Frontal cortex (tissue), 4 donors: ENCODE measurements at places on chromosomes 4 and X.

DNA sequence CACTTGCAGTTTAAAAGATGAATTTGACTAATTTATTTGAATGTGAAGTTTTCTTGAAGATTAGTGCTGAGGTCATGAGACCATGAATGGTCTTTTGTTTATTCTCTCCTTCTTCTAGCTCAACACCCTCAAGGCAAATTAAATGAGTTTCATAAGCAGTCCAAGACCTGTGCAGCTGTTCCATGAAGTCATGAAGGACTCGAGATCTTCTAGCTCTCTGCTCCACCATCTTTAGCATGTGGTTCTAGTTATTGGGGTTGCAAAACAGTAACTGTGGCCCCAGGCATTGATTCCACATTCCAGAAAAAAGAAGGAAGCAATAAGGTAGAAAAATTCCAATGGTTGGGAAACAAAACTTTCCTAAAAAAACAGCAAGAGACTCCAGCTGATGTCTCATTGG, 84.2 kb upstream of the HS3ST1 start:
- DNase-seq, result no peak

GRCh38 chr4:1795299-1796195, 2.5 kb downstream of the FGFR3 start:
- DNase-seq, result no peak

DNA sequence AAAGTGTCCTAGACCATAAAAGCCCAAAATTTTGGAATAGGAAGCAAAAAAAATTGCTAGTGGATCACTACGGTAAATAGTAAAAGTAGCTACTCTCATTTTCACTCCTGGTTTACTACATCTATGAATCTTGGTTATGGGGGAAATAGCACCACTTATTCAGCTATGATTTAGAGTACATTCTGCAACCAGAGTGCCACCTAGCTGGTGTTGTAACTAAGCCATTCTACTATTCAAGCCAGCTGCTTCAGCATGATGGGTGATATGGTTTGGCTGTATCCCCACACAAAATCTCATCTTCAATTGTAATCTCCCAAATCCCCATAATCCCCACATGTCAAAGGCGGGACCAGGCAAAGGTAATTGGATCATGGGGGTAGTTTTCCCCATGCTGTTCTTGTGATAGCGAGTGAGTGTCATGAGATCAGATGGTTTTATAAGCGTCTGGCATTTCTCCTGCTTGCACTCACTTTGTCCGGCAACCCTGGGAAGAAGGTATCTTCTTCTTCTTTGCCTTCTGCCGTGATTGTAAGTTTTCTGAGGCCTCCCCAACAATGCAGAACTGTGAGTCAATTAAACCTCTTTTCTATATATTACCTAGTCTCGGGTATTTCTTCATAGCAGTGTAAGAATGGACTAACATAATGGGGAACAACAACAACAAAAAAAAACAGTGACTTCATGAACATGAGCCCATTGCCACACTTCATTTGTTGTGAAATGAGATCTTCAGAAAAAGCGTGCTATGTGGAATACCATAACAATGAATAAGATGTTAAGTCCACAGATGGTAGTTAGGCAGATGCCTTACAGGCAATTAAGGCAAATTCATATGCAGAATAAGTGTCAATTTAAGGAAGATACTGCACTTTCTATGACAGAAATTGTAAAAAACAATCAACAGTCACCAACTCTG, 280.1 kb downstream of the PABPC4L start:
- DNase-seq, result no peak

- DNase-seq, result no peak
These were observed 113.8 kb upstream of the LRPAP1 start for GRCh38 chr4:3645711-3646679.

DNA sequence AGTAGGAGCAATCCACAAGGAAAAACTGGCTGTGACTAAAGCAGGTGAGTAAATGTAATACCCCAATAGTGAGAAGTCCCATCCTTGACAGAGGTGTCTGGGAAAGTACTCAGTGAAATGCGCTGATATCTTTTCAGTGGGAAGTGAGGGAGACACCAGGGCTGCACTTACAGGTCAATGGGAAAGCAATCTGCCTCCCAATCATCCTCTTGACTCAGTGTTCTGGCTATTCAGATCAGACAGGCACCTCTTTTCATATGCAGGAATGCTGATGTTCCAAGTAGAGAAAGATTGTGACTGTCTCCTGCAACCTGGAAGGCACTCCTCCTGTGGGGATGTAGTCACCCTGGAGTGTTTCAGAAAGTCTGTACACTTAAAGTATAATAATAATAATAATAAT, 39.9 kb upstream of the SPIN2A start:
- no peak for DNase-seq

DNA sequence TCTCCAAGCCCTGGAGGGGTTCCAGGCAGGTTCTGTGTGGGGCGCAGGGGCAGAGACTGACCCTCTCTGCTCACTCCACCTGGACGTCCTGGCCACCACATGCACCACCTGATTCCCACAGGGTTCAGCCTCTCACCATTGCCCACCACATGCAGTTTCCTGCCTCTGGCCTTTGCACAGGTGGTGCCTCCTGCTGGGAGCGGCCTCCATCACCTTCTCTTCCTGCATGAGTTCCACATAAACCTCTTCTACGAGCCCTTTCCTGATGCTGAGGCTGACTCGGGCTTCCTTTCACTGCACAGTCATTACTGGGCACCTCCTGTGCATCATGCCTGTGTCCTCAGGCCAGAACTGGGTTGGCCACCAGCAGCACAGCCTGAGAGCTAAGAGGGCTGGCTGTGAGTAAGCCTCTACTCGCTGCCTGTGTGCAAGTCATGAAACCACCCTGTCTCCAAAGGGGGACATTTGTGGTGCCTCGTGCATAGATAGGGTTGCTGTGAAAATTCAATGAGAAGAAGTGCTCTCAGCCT, 19.9 kb downstream of the MAN2B2 start:
- DNase-seq, result no peak

- DNase-seq, result no peak
These were observed 290.2 kb downstream of the STK32B start for GRCh38 chr4:5341526-5341925.

DNA sequence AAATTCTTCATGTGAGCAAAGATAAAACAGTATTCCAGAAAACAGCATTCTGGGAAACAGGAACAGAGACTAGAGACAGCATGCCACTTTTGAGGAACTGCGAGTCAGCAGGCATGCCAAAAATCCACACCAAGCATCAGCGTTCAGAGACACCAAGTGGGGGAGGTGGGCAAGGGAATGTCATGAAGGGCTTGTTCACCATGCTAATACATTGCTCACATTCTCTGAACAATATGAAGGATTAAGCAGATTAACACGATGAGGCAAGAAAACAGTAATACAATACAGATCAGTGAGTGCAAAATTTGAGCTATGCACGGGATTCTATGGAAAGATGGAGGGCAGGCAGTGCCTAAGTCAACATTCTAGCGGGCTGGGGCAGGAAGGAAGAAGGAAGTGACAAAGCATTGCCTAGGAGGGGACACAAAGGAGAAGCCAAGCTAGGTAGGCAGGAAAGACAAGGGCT, 278.3 kb downstream of the FBXW7 start:
- DNase-seq, result no peak

- DNase-seq, result no peak
These were observed 483.6 kb downstream of the BCOR start for GRCh38 chrX:39613997-39614679.

- DNase-seq, result no peak
These were observed 818.1 kb downstream of the FSTL5 start for GRCh38 chr4:161345741-161346140.

GRCh38 chrX:55342533-55343501, 78.1 kb upstream of the PAGE3 start:
- peak; percentile 4 for DNase-seq

GRCh38 chr4:55517526-55518229, 29.0 kb downstream of the CLOCK start:
- DNase-seq, result no peak

GRCh38 chr4:140061194-140061593, 92.8 kb downstream of the MAML3 start:
- no peak for DNase-seq

DNA sequence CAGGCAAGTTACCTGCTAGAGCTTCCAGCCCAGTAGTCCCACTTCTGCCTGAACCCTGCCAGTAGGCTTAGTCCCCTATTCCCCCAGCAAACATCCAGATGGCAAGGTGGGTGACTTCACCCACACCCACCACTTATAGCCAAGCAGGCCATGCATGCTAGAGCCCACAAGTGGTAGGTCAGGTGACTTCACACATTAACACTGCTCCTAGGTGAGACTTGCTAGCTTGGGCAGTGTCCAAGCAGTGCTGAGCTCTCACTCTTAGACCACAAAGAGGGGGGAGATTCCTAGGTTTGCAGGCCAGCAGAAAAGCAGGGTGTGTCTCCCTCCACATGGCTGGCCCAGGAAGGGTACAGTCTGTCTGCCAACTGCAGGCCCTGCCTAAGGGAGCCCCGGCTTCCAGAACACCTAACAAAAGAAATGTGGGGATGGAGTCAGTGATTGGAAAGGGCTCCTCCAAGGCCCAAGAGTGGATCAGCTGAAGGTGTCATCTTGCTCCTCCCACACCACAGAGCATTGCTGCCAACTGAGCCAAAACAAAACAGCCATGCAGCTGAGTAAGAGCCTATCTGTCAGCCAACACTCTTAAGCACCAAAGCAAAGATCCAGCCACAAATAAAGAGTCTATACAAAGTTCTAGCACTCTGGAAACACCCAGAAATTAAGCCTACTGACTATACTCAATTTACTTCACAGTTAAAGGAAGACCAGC, 158.1 kb upstream of the USP38 start:
- no peak for DNase-seq

DNA sequence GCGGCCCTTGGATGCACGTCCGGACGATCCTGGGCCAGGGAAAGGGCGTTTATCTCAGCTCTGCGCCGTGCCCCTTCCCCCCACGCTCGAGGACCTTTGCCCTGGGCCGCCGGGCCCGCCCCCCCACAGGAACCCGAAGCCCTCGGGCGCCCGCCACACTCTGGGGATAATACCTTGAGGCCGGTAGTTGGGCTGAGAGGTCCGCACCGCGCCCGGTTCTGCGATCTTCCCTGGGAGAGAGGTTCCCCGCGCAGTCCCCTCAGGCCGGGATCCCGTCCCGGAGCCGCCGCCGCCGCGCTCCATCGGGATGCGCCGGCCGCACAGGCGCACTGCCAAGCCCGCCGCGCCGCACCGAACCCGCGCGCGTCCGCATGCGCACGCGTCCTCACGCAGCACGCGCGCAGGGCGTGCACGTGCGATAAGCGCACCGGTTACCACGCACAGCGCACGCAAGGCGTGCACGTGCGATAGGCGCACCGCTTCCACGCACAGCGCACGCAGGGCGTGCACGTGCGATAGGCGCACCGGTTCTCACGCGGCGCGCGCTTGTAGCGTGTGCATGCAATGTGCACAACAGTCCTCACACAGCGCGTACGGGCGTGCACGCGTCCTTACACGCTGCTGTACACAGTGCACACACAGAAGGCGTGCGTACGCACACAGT, at the start of gene MAP7D2:
Gene MAP7D2 (minus strand): TSS at position 331 of the 664 bp plus-strand sequence. CDS start 28 bp downstream, at position 303.
- DNase-seq, result no peak

GRCh38 chr4:123866796-123867195, 470.2 kb downstream of the SPRY1 start:
- no peak for DNase-seq

DNA sequence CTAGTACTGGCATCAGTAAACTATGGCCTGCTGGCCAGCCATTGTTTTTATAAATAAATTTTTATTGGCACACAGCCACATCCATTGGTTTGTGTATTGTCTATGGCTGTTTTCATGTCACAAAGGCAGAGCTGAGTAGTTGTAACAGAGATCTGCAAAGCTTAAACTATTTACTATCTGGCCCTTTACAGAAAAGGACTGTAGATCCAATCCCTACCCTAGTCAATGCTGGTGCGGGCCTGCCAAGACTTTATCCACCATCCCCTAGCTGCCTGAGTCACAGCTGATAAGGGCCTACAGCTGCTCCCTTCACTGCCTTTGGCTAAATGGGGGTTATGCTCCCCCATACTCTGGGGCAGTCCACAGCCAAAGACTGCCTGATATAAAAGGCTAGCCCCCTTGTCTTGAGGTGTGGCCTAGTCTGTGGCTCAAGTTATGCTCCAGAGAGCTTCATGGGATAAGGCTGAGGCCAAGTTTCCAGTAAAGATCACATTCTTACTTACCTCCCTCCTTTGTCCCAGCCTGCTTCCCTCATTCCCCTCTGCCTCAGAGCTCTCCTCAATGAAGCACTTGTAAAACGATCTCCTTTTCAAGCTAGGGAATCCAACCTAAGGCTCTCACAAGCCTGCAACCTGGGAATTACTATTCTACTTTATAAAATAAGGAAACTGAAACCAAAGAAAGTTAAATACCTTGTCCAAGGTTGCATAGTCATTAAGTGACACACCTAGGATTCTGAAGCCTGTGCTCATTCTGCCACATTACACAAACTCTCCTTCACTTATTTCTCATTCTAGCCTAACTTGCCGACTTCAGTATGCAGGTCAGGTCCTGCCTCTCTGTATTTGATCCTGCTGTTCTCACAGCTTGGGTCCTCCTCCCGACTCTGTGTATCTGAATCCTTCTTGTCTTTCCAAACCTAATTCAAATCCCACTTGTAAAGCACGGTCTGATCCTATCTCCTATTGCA, 20.7 kb downstream of the ACE2 start:
- no peak for DNase-seq

DNA sequence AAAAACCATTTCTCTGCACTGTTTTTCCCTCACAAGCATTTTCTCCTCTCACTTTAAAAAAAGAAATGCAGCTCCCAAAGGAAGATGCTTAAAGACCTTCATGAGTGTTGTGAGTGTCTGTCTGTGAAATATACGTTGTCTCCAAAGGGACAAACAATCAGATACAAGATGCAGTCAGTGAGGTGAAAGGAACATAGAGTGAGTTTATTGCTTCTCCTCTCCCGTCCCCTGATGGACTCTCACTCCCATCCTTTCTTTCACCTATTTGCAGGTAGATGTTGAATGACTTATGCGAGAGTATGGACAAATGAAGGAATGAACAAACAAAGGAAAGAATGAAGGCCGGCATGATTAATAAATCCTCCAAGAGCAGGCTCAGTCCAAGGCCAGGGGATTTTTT, 561.2 kb upstream of the DIPK2B start:
- no peak for DNase-seq

DNA sequence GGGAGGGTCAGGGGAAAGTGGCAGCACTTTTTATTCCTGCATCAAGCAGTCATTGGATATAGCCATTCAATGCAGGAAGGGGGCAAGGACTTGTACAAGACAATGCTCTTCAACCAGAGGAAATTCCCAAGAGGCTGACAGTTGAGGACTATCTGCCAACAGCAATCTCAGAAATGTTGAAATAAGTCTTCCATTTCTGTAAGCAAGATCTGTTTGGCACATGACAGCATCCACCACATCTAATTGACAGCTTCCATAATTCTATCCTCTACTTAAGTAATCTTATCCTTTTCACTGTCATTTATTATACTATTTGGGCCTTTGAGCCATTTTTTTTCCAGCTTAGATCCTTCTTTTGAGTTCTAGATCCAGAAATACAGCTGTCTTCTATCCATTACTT, 110.7 kb downstream of the CFAP299 start:
- DNase-seq, result no peak
